ENCODE measurements at places on chromosomes 6 and 20.
A peak's percentile ranks its signal among the peaks of the same experiment; 100 is the strongest.

DNA sequence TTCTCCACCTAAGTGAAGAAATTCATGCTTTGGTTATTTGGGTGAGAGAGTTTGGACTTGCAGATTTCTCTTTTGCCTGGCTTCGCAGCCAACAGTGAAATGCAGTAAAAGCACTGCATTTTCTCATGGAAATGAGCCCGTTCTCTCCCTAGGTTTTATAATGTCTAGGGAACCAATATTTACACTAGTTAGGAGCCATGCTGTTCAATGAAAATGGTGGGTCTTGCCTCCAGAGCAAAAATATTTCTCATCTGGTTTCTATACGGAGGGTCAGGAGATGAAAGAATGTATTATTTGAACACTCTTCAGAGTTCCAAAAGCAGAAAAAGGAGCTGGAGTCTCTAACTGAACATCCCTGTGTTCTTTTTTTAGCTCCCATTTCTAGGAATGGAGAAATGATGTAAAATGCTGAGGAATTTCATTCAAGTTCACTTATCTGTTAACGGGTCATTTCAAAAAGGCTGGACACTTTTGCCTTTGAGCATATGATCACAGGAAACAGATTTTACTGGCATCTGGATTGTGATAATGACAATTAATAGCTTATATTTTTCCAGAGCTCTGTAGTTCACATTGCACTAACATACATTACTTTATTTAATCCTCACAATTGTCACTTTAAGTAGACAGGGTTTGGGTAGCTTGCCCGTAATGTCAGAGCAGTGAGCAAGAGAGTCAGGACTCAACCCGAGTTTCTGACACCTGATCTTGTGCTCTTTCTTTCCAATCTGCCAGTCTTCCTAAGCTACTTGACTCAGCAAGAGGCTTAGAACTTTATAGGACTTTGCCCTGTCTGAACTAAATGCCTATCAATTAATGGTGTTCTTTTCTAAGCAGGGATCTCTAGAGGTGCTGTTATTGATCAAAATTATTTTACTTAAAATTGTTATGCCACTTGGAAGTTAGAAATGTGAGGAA is 78.0 kb downstream of the PPP1R14C start:
- no peaks in the 10 kb centered on the region for H3K36me3 ChIP-seq
- no peak overlapping the region for H3K4me3 ChIP-seq
- H3K27ac ChIP-seq = no peak overlapping the region
- no peak for DNase-seq
- H3K4me1 ChIP-seq = no peaks in the 10 kb centered on the region

- DNase-seq = no peak
- H3K27me3 ChIP-seq = no peaks in the 10 kb centered on the region
- H3K4me3 ChIP-seq = no peak overlapping the region
- H3K36me3 ChIP-seq = no peaks in the 10 kb centered on the region
- H3K4me1 ChIP-seq = no peaks in the 10 kb centered on the region
Observed at GRCh38 chr20:50273601-50274491, 83.2 kb downstream of the CEBPB start.

DNA sequence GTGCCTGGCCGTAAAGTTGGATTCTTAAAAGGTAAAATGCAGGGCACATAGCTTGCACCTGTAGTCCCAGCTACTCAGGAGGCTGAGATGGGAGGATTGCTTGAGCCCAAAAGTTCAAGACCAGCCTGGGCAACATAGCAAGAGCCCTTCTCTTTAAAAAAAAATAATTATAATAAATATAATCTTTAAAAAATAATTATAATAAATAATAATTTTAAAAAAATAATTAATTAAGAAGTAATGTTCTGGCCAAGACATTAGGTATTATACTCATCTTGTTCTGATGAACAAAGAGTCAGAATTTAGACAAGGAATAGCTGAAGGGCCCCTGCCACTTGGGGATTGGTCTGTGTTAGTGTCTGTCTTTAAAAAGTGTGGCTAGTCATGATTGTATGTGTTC is 13.9 kb downstream of the ENTPD6 start:
- H3K36me3 ChIP-seq = peaks cover 49% of the 10 kb centered on the region
- no peak for DNase-seq
- no peaks in the 10 kb centered on the region for H3K27me3 ChIP-seq
- H3K27ac ChIP-seq = no peak overlapping the region
- no peak overlapping the region for H3K4me3 ChIP-seq

DNA sequence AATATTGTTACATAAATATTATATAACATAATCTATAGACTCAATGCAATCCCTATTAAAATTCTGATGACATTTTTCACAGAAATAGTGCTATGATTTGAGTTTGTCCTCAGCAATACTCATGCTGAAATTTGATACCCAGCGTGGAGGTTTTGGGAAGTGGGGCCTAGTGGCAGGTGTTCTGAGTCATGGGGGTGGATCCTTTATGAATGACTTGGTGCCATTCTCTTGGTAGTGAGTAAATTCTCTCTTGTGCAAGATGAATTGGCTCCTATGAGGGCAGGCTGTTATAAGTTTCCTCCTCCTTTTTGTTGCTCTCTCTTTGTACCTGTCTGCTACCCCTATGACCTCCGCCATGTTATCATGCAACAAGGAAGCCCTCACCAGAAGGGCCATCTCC is 65.8 kb downstream of the SHPRH start:
- H3K4me1 ChIP-seq = no peaks in the 10 kb centered on the region
- H3K27ac ChIP-seq = no peak overlapping the region
- H3K36me3 ChIP-seq = peaks cover 5% of the 10 kb centered on the region
- H3K27me3 ChIP-seq = no peaks in the 10 kb centered on the region
- DNase-seq = no peak
- H3K4me3 ChIP-seq = no peak overlapping the region

DNA sequence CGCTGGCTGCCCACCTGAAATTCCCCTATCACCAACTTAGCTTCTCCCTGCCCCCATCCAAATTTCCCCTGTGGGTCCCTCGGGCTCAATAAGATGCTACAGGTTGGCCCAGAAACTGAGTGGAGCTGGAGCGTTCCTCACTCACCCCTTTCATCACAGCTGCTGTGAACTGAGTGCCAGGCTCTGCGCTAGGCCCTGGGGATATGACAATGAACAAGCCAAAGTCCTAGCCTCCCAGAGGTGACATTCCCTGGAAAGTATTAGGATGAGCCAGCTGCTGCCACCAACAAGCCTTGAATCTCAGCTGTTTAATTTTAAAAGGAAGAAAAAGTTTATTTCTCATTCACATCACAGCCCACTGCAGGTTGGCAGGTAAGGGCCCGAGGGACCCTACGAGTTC is 86.6 kb upstream of the EYA2 start:
- H3K4me1 ChIP-seq = no peaks in the 10 kb centered on the region
- H3K4me3 ChIP-seq = no peak overlapping the region
- no peaks in the 10 kb centered on the region for H3K36me3 ChIP-seq
- no peaks in the 10 kb centered on the region for H3K27me3 ChIP-seq
- no peak overlapping the region for H3K27ac ChIP-seq
- no peak for DNase-seq

GRCh38 chr6:168715643-168716481 is 274.9 kb downstream of the SMOC2 start:
- H3K36me3 ChIP-seq = no peaks in the 10 kb centered on the region
- no peak for DNase-seq
- no peak overlapping the region for H3K27ac ChIP-seq
- H3K4me1 ChIP-seq = no peaks in the 10 kb centered on the region
- H3K4me3 ChIP-seq = no peak overlapping the region

GRCh38 chr20:20459726-20460125 is 91.8 kb downstream of the INSM1 start:
- no peaks in the 10 kb centered on the region for H3K36me3 ChIP-seq
- no peak overlapping the region for H3K27ac ChIP-seq
- DNase-seq = no peak
- no peaks in the 10 kb centered on the region for H3K4me1 ChIP-seq
- H3K4me3 ChIP-seq = no peak overlapping the region

- H3K36me3 ChIP-seq = no peaks in the 10 kb centered on the region
Observed at GRCh38 chr6:169976301-169977081, 225.1 kb downstream of the ERMARD start.

- H3K27me3 ChIP-seq = no peaks in the 10 kb centered on the region
- no peak overlapping the region for H3K4me3 ChIP-seq
- H3K4me1 ChIP-seq = peaks cover 12% of the 10 kb centered on the region
- H3K36me3 ChIP-seq = no peaks in the 10 kb centered on the region
- DNase-seq = no peak
Observed at GRCh38 chr6:109693111-109693510, 2.0 kb downstream of the FIG4 start.

DNA sequence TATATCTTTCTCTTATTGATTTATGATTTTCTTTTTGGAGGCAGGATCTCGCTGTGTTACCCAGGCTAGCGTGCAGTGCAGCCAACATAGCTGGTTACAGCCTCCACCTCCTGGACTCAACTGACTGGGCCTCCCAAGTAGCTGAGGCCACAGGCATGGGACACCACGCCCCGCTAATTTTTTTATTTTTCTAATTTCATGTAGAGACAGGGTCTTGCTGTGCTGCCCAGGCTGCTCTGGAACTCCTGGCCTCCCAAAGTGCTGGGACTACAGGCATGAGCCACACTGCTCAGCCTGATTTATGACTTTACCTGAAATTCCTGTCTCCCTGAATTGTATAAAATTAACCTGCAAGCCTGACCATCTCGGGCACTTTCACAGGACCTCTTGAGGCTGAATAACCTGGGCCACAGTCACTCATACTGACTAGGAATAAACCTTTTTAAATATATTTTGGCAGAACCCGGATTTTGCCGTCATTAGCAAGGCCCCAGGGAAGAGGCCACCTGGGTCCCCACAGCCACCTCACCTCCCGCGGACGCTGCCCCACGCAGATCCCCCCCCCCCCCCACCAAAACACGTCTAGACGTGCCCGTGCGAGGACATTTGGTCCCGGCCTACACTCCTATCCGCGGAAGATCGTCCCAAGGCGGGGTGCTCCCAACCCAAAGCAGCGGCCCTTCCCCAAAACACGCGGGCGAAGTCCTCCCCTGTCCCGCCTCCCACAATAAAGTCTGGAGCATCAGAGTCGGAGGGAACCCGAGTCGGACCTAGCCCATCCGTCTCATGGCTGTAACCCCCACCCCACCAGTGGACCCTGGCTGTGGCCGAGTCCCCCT is 902 bp downstream of the ZNF337 start:
- peak overlapping the region; percentile 85 for H3K27ac ChIP-seq
- H3K27me3 ChIP-seq = no peaks in the 10 kb centered on the region
- peak overlapping the region; percentile 85 for H3K4me3 ChIP-seq
- peaks cover 9% of the 10 kb centered on the region for H3K4me1 ChIP-seq
- no peak for DNase-seq

GRCh38 chr6:1739220-1739619 is 129.5 kb downstream of the FOXC1 start:
- no peaks in the 10 kb centered on the region for H3K27me3 ChIP-seq
- H3K27ac ChIP-seq = no peak overlapping the region
- H3K36me3 ChIP-seq = no peaks in the 10 kb centered on the region
- H3K4me3 ChIP-seq = no peak overlapping the region
- DNase-seq = no peak
- no peaks in the 10 kb centered on the region for H3K4me1 ChIP-seq

DNA sequence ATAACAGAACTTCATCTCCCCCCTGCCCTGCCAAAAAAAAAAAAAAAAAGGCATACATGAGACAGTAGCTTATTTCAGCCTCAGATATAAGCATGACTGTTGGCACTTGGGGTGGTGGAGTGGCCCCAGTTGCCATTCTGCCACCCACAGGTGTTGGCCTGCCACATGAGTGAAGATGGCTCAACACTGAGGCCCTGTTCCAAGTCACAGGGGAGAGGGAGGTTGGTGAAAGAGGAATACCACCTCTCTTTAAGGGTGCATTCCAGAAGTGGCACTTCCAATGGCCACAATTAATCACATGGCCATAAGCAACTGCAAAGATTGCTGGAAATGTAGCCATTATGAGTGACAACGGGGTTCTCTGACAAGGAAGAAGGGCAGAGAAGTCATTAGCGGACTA is 61.9 kb upstream of the JARID2 start:
- peak; percentile 23 for DNase-seq
- H3K36me3 ChIP-seq = no peaks in the 10 kb centered on the region
- no peaks in the 10 kb centered on the region for H3K27me3 ChIP-seq

GRCh38 chr6:119083007-119083406 is 4.5 kb upstream of the FAM184A start:
- no peak for DNase-seq
- no peaks in the 10 kb centered on the region for H3K27me3 ChIP-seq
- H3K4me1 ChIP-seq = no peaks in the 10 kb centered on the region
- no peak overlapping the region for H3K4me3 ChIP-seq

DNA sequence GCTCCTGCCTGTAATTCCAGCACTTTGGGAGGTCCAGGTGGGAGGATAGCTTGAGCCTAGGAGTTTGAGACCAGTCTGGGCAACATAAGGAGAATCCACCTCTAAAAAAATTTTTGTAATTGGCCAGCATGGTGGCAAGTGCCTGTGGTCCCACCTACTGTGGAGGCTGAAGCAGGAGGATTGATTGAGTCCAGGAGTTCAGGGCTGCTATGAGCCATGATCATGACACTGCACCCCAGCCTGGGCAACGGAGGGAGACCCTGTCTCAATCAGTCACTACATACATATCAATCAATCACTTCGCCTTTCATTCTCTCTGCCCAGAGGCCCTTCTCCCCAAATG is 1.1 kb upstream of the STK38 start:
- peaks cover 18% of the 10 kb centered on the region for H3K4me1 ChIP-seq
- peak overlapping the region; percentile 98 for H3K4me3 ChIP-seq
- peak overlapping the region; percentile 95 for H3K27ac ChIP-seq
- H3K27me3 ChIP-seq = no peaks in the 10 kb centered on the region
- no peak for DNase-seq
- H3K36me3 ChIP-seq = peaks cover 8% of the 10 kb centered on the region

DNA sequence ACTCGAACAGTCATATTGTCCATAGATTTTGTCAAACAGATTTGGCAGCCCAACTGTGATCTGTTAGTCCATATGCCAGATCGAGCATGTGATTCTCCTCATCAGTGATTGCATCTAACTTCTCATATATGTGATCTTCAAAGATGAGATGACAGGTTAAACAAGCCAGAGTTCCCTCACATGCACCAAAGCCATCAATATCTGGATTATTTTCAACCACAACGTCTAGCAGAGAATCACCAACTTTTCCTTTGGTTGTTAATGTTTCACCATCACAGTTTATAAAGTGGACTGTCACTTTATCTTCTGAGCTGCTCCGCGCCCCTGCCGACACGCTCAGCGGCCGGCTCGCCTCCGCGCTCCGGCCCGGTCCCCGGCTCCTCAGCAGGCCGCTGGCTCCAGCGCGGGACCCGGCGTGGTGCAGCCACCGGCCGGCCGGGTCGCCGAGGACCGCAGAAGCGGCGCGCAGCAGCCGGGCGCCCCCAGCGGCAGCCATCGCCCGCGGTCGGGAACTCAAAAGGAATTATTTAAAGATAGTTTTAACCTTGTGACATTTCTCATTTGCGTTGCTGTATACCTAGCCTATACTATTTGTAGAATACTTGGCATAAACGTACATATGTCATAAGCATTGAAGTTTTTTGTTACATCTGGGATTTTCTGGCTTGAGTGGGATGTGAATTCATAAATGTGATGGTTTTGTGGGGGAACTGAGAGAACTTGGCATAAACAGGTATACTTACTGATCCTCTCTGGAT is 40.1 kb upstream of the DYNLRB1 start:
- DNase-seq = peak; percentile 32
- no peak overlapping the region for H3K4me3 ChIP-seq
- no peak overlapping the region for H3K27ac ChIP-seq
- H3K27me3 ChIP-seq = no peaks in the 10 kb centered on the region

Data from naive thymus-derived CD4-positive, alpha-beta T cell (primary cell).